ENCODE measurements at places on chromosomes 1 and 21.

GRCh38 chr1:175830500-175830899, 87.1 kb upstream of the TNR start:
- no peak for DNase-seq

- no peak for DNase-seq
These were observed 65.2 kb upstream of the RALGPS2 start for GRCh38 chr1:178659789-178660208.

- no peak for DNase-seq
These were observed 103.7 kb upstream of the PDC start for GRCh38 chr1:186564582-186564981.

DNA sequence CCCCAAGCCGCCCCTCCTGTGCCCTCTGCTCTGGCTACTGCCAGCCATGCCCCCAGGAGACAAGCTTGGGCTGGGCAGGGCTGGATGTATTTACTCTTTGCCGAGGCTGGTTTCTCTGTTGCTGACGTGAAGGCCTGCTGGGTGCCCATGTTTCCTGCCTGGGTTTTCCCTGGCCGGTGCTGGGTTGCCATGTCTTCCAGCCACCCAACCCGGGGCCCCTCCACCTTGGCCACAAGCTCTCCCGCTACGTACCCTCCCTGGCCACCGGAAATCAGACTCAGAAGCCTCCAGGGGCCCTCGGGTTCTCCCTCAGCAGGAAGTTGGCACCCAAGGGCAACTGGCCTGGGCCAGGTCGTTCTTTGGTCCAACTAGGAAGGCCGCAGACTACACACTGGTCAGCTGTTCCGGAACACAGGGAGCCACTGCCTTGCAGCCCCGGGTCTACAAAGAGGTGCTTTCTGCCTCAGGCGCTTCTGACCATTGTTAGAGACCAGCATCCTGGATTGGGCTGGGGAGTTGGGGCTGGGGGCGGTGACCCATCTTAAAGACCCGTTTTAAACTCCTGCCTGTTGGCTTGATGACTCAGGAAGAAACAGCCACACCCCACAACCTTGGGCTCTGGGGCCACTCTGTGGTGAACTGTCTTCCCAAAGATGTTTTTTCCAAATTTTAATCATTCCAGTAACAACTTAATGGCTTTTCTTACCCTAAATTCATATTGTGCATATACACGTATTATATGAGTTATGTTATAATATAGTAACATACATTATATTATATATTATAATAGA, 71.2 kb upstream of the RUNX3 start:
- DNase-seq: no peak

GRCh38 chr1:100510451-100510850, 27.5 kb upstream of the GPR88 start:
- DNase-seq: no peak

DNA sequence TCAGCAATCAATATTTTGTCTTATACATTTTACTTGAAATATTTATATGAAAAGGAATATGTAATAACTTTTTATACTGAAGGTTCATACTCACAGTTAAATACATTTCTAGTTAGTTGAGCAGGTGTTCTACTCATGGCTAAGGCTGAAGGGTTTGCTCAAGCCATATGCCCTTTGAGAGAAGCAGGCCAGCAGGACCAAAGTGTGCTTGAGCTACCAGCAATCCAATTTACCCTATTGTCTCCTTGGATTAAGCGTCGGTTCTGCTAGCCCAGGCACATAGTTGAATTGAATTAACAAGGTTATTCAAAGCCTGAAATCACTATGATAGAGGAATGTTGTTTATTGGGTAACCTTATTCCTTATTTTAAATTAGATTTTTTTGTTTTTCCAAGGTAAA, 151.5 kb upstream of the BACE2 start:
- no peak for DNase-seq

GRCh38 chr1:211258310-211258755, 833 bp upstream of the RCOR3 start:
- DNase-seq: peak; percentile 25

GRCh38 chr1:14725695-14726094, 127.2 kb downstream of the KAZN start:
- DNase-seq: no peak

- DNase-seq: no peak
These were observed at the start of gene ACOT11 for GRCh38 chr1:54547601-54548388. Gene ACOT11 (plus strand): TSS chr1:54548228. CDS start chr1:54548310, 82 bp downstream.

DNA sequence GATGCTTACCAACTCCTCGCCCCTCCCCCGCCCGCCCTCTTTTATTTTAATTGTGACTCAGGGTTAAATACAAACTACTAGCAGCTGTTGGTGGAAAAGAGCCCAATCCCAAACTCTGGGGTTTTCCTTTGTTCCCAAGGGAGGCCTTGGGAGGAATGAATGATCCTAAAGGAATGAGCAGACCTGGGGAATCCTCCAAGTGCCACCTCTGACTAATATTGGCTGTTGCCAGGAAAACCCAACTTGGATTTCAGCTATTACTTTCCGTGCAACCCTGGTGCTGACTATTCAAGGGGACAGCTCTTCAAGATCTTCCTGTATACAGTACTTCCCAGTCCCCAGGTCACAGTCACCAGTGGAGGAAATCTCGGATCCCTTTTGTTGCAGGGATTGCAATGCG, 1.3 kb upstream of the S100A10 start:
- no peak for DNase-seq

GRCh38 chr1:26276432-26276838, 3.5 kb upstream of the SH3BGRL3 start:
- DNase-seq: no peak

GRCh38 chr1:209723756-209724693, 19.4 kb downstream of the HSD11B1 start:
- no peak for DNase-seq

- no peak for DNase-seq
These were observed 1.7 kb upstream of the BMP8A start for GRCh38 chr1:39489567-39490239.

- DNase-seq: no peak
These were observed 6.6 kb downstream of the HYI start for GRCh38 chr1:43446881-43447835.
